ENCODE measurements at places on chromosomes 2 and 18.
A peak's percentile ranks its signal among the peaks of the same experiment; 100 is the strongest.

- no peak for DNase-seq
These were observed 16.9 kb upstream of the ALPP start for GRCh38 chr2:232361646-232362045.

DNA sequence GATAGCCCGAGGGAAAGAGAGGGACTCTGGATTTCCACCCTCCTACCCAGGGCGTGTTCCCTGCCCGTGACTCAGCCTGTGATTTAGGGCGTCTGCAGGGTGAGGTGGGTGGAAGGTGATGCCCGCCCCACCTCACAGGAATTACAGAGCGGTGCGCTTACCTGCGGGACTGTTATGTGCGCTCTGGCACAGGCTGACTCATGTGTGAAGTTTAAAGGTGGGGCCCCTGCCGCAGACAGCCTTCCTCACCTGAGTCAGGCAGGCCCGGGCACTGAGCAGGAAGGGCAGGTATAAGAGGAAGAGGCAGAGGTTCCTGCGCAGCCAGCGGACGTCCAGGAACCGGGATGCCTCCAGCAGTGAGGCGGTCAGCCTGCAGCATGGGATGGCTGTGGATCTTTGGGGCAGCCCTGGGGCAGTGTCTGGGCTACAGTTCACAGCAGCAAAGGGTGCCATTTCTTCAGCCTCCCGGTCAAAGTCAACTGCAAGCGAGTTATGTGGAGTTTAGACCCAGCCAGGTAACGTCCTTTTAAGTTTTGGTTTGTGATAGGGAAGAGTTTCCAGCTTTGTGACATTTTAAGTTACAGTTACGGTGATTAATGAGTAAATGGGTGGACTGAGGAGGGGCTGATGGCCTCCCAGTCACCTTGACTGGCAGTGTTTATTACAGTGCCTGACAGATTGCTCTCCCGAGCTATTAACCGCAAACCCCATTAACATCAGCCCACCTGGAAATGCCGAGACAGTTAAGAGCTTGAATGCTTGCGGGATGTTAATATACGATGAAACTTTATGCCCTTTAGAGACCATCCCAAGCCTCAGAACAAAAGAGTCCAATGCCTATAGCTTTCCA lies 141.6 kb upstream of the TTC39C start:
- no peak for DNase-seq

- DNase-seq = no peak
These were observed 207.8 kb downstream of the HDAC4 start for GRCh38 chr2:239192975-239193374.

DNA sequence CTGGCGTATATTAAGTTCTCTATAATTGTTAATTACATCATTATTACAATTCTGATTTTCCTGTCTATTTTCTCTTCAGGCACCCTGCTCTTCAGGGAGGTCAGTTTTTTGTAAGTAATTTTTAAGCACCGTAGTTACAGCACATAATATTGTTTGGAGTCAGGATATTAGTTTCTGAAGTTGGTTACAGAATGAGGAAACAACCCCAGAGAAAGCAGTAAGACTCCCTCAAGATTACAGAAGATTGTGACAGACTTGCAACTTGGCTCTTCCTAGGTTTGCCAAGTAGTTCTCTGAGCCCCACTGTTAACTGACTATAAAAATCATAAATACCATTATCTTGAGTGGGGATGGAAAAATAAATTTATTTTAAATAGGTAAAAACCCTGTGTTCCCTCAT lies 921 bp downstream of the RPE start:
- DNase-seq = peak; percentile 30

- no peak for DNase-seq
These were observed 73.2 kb upstream of the NRP2 start for GRCh38 chr2:205609113-205609512.

All from KBM-7 (cell line).